ENCODE measurements at places on chromosomes 7 and 10.

- no peak for DNase-seq
Observed at GRCh38 chr7:83738291-83738835, 89.4 kb upstream of the SEMA3E start.

- DNase-seq: peak; percentile 32
Observed at GRCh38 chr10:15439341-15439842, 68.3 kb upstream of the FAM171A1 start.

- DNase-seq: no peak
Observed at GRCh38 chr7:75694638-75695399, 43.9 kb downstream of the HIP1 start.

DNA sequence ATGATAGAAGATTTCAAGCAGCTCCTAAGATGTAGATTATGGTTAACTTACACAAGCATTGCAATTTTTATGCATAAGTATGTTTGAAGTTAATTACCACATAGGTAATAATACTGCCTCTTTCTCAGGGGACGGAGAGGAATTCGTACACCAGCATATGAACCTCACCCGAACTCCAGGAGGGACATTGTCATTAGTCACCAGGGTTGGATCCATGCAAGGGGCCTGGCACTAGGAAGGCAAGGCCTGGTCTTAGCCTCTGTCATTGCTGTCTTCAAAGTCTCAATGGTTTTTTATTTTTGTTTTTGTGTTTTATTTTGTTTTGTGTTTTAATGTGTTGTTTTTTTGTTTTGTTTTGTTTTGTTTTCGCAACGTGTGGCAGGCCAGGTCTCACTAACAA, 145.6 kb upstream of the PPP2R2D start:
- no peak for DNase-seq

DNA sequence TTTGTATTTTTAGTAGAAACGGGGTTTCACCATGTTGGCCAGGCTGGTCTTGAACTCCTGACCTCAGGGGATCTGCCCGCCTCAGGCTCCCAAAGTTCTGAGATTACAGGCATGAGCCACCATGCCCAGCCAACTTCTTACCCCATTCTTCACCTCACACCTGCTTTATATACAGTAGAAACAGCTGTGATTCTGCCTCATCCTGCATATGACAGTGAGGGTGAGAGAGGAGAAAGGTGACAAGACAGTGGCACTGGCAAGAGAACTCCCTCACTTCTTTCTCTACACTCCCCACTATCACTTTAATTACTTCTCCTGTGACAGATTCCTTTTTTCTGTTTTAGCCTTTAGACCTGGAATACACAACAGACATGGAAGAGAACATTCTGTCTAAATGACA, 61.8 kb upstream of the CAPZA2 start:
- DNase-seq: no peak

GRCh38 chr10:61099756-61100155, 155.8 kb upstream of the RHOBTB1 start:
- no peak for DNase-seq

DNA sequence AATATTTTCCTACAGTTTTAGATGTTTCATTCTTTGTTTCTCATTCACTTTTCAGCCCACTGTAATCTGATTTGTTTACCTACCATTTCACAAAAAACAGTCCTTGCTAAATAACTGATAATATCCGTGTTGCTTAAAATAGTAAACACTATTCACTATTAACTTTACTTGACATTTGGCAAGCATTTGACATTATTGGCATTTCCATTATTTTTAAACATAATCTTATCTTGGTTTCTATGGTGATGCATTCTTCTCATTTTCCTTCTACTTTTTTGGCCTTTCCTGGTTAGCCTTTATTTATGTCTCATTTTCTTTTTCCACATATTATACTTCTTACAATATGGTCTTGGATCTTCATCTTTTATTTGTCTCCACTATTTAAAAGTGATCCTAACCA, 715.3 kb downstream of the DNAJB9 start:
- DNase-seq: no peak

DNA sequence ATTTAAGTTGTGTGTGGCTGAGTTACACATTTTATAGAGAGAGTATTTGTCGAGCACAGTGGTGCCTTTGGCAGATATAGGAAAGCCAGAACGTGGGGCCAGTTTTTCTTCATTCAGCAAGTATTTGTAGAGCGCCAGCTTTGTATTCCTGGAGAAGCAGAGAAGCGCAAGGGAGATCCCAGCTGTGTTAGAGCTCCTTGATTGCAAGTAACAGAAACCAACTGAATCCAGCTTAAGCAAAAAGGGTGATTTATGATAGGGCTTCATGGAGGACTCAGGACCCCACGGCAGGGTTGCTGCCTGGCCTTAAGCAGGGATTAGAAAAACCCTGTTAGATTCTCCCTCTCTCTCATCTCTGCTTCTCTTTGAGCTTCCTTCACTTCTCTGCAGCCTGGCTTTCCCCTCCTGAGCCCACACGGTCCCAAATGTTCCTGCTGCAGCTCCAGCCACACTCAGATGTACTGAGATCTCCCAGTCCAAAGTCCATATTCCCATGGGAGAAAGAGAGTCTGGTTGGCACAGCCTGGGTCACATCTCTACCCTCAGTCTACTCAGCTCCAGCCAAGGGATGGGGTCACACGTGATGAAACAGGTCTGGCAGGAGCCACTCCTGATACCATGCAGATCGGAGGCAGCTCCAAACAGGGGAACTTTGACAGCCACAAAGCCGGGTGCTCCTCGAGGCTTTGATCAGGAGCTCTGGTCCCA, 16.7 kb downstream of the UBTD1 start:
- DNase-seq: no peak

Measured in foreskin fibroblast (primary cell).